Activated CD8-positive, alpha-beta T cell treated with anti-CD3 and anti-CD28 coated beads, Interleukin-2, amount 10 ng/mL, durations not matched to agents 7 days and 5 days (primary cell): ENCODE measurements at places on chromosomes 13 and 19. TPM values are rescaled to one million over a fixed set of nuclear protein-coding genes. Genes with fewer than 3 reads are reported as not detected.

SIAH3 gene
- not detected for total RNA-seq

SMIM44 gene
- not detected for total RNA-seq

ZNF850 gene
- 9.8 TPM for total RNA-seq

TNFSF13B gene
- 3.1 TPM for total RNA-seq

ZNF773 gene
- total RNA-seq: 8.3 TPM

CD79A gene
- 17.4 TPM for total RNA-seq

SPACA7 gene
- total RNA-seq: not detected

TMEM143 gene
- 19.4 TPM for total RNA-seq

ELAVL3 gene
- not detected for total RNA-seq

RABAC1 gene
- total RNA-seq: 63.4 TPM

KLK14 gene
- 0.57 TPM for total RNA-seq

STOML3 gene
- not detected for total RNA-seq

SLC25A41 gene
- total RNA-seq: 0.16 TPM

S1PR5 gene
- total RNA-seq: 0.95 TPM

TEX30 gene
- total RNA-seq: 43.3 TPM

ZNF225 gene
- total RNA-seq: 4.1 TPM

LILRA1 gene
- not detected for total RNA-seq

PKN1 gene
- 244 TPM for total RNA-seq

ZIC2 gene
- not detected for total RNA-seq

UBL5 gene
- 383 TPM for total RNA-seq

PRTN3 gene
- not detected for total RNA-seq

IGFL2 gene
- total RNA-seq: not detected
